Stimulated activated CD8-positive, alpha-beta memory T cell treated with anti-CD3 and anti-CD28 coated beads, Interleukin-2, amount 100 ng/mL, for 1 hour (primary cell): ENCODE measurements at places on chromosomes 2 and 18.

GRCh38 chr2:209351636-209352035, 72.2 kb upstream of the MAP2 start:
- DNase-seq = no peak

DNA sequence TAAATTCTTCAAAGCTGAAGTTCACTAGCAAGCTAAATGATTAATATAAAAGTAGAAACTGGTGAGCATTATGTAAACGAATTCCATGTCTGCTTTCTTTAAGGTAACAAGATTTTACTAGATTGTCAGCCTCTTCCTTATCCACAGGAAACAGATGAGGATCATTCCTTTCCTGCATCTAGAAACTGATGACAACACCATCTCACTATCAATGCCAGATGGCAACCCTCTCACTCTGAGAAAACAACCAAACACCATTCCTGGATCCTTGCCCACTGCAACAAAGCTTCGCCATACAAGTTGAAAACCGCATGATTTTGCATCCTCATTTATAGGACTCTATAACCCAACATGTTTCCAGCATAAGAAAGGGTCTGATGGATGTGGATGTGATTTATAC, 122.9 kb downstream of the ZNF521 start:
- no peak for DNase-seq

DNA sequence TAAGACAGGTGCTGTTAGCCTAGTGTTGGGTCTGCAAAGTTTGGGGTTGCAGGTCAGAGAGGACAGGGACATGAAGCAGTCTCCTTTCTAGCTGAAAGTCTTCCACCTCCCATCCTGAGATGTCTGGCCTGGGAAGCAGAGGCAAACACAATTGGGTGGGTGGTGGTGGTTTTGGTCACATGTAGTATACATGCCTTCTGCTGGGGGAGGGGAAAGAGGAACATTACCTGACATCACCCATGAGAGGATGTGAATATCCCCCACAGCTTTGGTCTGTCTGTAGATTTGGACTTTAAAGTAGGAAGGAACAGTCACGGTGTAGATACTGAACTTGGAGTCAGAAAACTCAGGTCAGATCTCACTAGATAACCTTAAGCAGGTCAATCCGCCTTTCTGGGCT, 4.6 kb upstream of the DNAJC5G start:
- no peak for DNase-seq

DNA sequence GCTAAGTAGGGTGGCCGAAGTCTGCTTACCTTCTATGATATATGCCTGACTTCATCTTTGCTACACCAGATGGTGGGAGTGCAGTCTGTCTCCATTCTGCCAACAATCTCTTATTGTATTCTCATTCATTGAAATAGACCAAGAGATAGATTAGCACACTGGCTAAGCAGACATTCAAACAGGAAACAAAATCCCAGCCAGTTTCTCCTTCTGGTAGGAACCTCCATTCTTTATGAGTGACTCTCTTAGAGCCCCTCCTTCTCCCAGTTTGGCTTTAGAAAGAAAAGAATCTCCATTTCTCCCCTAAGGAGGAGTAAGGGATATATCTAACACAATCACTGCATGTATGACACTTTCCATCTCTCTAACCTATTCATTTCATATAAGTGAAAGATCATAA, 118.9 kb upstream of the COL5A2 start:
- DNase-seq = no peak

GRCh38 chr2:69979902-69980807, 18.7 kb upstream of the ASPRV1 start:
- DNase-seq = no peak
